ENCODE measurements at places on chromosomes 13 and 19.
A peak's percentile ranks its signal among the peaks of the same experiment; 100 is the strongest.

DNA sequence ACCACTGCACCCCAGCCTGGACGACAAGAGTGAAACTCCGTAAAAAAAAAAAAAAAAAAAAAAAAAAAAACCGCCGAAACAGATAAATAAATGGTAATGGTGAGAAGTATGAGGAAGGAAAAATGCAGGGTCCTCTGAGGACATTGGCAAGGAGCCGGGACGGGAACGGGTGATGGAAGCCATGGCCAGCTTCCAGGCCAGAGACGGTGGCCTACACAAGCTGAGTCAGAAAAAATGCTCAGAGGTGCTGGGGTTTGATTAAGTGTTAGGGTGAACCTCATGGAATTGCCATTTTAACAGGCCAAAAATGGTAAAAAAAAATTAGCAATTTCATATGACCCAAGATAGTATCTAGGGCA is 866 bp upstream of the ZSWIM4 start:
- DNase-seq, result no peak

- no peak for DNase-seq
Measured at GRCh38 chr13:91934354-91934753, 535.9 kb downstream of the GPC5 start.

- DNase-seq, result no peak
Measured at GRCh38 chr19:33384983-33385382, 11.5 kb downstream of the CEBPG start.

- peak; percentile 93 for DNase-seq
Measured at GRCh38 chr19:46713781-46714443, 3.0 kb downstream of the PRKD2 start.

- peak; percentile 66 for DNase-seq
Measured at GRCh38 chr19:55257461-55258420, 1.1 kb downstream of the PPP6R1 start.

- no peak for DNase-seq
Measured at GRCh38 chr13:21123956-21124355, 52.4 kb downstream of the SKA3 start.

DNA sequence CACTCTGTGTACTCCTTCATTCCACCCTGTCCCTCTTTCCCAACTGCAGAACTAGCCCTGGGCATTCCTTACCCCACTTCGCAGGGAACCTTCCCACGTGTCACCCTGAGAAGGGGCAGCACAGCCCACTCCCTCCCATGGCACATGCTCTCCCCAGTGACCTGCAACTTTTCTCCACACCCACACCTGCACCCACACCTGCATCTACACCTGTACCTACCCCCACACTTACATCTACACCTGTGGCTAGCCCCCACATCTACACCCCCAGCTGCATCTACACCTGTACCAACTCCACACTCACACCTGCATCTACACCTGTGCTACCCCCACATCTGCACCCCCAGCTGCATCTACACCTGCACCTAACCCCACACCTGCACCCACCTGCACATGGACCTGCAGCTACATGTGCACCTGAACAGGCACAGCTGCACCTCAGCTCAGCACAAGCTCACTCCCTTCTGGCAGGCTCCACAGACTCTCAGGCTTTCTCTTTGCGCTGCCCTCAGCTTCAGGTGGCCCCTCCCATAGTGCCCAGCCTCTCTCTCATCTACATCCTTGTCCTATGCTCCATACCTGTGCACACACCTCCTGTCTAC is 234.1 kb downstream of the TUBA3C start:
- DNase-seq, result no peak

GRCh38 chr13:50026788-50027473 is 11.7 kb downstream of the KCNRG start:
- no peak for DNase-seq

DNA sequence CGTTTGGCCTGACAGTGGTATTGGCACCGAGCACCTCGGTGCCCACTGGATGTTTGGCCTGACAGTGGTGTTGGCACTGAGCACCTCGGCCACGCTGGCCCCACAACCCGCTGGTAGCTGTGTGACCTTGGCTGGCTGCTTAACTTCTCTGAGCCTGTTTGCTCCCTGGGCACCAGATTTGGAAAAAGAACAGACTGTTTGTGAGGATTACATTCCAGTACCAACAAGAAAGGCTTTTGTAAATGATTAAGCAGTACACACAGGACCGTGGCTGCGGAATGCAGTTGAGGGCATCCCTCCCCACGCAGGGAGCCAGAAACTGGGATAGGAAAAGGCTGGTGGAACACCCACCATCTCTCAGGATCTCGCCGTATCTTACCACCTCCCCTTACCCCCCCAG is 31.9 kb downstream of the SLC25A42 start:
- no peak for DNase-seq

DNA sequence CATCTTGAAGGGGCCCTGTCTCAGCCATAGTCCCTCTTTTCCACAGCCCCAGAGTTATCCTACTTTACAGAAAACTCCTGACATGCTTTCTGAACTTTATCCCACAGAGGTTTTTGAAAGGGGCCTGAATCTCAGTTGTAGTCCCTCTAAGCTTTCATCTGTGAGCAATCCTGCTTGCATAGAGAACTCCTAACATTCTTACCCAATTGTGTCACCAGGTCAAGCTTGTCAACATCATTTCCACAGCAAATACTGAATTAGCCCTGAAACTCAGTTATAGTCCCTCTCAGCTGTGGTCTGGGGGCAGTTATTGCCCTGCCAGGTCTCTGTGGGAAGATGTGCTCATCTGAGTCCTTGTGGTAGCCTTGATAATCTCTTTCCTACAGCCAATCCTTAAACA is 2190.3 kb upstream of the PCDH20 start:
- no peak for DNase-seq

All from H54 (cell line).